Pancreas (tissue), 10 donors: ENCODE measurements at places on chromosomes 12 and 14. TPM values are rescaled to one million over a fixed set of nuclear protein-coding genes. Genes with fewer than 3 reads are reported as not detected.
A peak's percentile ranks its signal among the peaks of the same experiment; 100 is the strongest.

The KRT78 gene
- 1.1 TPM for polyA plus RNA-seq

The MUCL1 gene
- polyA plus RNA-seq = not detected

The PZP gene
- polyA plus RNA-seq = not detected

The PPFIBP1 gene
- 12.5 TPM for polyA plus RNA-seq

The TMTC1 gene
- 1.2 TPM for polyA plus RNA-seq

DNA sequence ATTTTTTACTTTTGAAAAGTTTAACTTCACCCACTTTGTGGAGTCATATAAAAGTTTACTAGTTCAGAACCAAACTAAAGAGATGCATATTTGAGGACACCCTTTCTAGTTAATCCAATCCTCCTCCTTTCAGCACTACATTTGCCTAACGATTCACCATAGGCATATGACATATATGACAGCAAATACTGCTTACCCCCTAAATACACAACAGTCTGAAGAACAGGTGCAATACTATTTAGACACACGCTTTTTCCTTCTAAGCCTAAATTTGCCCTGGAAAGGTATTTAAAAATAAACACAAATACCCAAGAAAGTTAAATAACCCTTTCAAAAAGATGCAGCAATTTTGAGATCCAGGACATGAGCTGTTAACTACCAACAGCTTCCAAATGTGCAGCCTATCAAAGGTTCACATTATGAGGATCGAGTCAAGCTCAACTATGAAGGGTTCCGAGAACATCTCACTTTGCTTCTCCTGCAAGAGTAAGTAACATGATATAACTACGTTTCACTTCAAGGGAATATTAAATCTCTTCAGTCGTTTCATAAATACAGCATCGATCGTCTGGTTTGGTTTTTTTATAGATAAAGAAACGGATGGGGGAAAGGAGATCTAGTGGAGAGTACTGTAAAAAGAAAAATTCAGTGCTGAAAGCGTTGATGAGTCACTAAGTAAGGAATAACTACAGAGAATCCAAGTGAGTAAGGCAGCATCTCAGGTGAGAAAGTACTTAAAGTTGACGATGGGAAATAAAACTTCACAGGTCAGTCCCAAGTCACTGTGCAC, 677 bp upstream of the AP4S1 start:
- no peaks in the 10 kb centered on the region for H3K36me3 ChIP-seq
- peak overlapping the region; percentile 84 for H3K4me3 ChIP-seq
- peaks cover 3% of the 10 kb centered on the region for H3K4me1 ChIP-seq
- H3K27ac ChIP-seq = peak overlapping the region; percentile 83
- H3K27me3 ChIP-seq = no peaks in the 10 kb centered on the region
- no peak for DNase-seq

DNA sequence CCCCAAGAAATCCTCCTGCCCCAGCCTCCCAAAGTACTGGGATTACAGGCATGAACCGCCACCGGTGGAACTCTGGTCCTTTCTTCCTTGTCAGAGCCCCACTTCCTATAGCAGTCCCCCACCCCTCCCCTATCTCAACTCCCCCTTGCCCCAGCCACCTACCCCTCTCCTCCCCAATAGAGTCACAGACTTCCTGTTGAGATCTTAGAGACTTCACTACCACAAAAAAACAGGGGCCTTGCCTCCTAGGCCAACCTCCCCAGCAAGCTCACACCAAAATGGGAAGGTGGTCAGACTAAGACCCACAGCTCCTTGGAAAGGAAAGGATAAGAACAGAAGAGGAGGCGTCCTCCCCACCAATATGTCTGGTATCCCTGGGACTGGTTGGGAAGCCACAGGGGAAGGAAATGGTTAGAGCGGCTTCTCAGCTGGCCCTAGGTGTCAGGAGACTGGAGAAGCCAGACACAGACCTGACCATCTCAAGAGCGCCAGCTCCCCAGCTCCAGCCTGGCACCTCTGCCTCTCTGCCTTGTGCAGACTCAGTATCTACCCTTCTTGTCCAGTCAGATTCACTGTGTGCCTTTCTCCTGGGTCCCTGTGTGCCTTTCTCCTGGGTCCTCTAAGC, 8.5 kb downstream of the ITGB7 start:
- no peak overlapping the region for H3K27ac ChIP-seq
- H3K4me1 ChIP-seq = no peaks in the 10 kb centered on the region
- H3K27me3 ChIP-seq = no peaks in the 10 kb centered on the region
- DNase-seq = no peak

- no peak for DNase-seq
- no peaks in the 10 kb centered on the region for H3K4me1 ChIP-seq
These were observed 12.6 kb upstream of the DIO2 start for GRCh38 chr14:80223696-80224465.

DNA sequence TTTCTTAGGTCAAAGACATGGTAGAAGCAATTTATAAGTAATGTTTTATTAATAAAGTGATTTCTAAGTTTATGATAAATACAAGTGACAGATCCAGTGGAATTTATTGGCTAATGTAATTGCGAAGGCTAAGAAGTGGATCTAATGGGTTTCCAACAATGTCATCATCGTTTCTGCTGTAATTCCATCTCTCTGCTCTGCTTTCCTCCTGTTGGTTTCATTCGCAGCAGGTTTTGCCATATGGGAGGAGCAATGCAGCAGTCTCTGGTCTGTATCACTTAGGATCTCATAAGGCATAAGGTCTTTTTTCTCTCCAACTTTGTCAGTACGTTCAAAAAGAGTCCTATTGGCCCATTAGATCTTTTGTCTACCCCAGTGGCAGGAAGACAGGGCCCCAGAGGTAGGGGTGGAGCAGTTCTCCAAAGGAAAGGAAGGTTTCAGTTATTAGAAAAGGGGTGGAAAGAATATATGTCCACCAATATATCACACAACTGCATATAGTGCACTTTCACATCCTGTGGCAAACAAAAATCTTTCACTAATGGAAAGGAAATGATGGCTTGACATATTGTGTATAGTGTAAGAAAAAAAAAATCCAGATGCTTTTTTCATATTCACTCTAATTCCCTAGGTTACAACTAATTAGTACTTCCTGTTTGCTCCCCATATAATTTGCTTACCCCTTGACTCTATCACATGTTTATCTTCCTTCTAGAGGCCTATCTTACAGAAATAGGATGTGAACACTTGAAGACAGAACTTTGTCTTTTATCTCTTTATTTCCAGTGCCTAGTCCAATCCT, 451.3 kb downstream of the ZFP36L1 start:
- H3K4me1 ChIP-seq = no peaks in the 10 kb centered on the region
- no peak for DNase-seq
- no peak overlapping the region for H3K4me3 ChIP-seq
- no peaks in the 10 kb centered on the region for H3K36me3 ChIP-seq
- no peak overlapping the region for H3K27ac ChIP-seq

GRCh38 chr12:49588281-49588680, 17.2 kb downstream of the FAM186B start:
- no peak for DNase-seq
- H3K27me3 ChIP-seq = no peaks in the 10 kb centered on the region
- H3K4me1 ChIP-seq = no peaks in the 10 kb centered on the region

DNA sequence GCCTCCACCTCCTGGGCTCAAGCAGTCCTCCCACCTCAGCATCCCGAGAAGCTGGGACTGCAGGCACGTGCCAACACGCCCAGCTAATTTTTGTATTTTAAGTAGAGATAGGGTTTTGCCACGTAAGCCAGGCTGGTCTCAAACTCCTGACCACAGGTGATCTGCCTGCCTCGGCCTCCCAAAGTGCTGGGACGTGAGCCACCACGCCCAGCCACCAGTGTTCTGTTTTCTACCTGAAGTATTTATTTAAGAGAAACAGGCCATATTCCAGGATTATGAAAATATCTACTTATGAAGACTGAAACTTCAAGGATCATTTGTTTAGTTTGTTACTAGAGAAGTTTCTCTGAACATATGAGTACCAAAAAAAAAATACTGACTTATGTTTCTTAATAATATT, 10.3 kb downstream of the GTF2H3 start:
- H3K4me1 ChIP-seq = no peaks in the 10 kb centered on the region
- H3K36me3 ChIP-seq = no peaks in the 10 kb centered on the region
- no peak for DNase-seq

DNA sequence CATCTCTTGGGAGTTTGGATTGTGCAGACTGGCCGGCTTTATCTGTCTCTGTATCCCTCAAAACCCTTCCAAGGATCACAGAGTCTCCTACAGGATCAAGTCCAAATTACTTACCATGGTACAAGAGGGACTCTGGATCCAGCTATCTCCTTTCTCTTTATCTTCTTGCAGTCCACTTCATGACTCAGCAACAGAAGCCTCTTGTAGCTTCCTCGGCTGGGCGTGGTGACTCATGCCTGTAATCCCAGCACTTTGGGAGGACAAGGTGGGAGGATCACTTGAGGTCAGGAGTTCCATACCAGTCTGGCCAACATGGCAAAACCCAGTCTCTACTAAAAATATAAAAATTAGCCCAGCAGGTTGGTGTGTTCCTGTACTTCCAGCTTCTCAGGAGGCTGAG, 189.7 kb downstream of the BCAT1 start:
- DNase-seq = no peak
- no peaks in the 10 kb centered on the region for H3K27me3 ChIP-seq
- no peak overlapping the region for H3K4me3 ChIP-seq
- H3K27ac ChIP-seq = peak overlapping the region; percentile 60
- no peaks in the 10 kb centered on the region for H3K36me3 ChIP-seq

GRCh38 chr12:52020539-52021336, 14.0 kb downstream of the TAMALIN start:
- H3K27me3 ChIP-seq = no peaks in the 10 kb centered on the region
- H3K4me1 ChIP-seq = no peaks in the 10 kb centered on the region
- no peaks in the 10 kb centered on the region for H3K36me3 ChIP-seq
- DNase-seq = no peak
- H3K4me3 ChIP-seq = no peak overlapping the region

DNA sequence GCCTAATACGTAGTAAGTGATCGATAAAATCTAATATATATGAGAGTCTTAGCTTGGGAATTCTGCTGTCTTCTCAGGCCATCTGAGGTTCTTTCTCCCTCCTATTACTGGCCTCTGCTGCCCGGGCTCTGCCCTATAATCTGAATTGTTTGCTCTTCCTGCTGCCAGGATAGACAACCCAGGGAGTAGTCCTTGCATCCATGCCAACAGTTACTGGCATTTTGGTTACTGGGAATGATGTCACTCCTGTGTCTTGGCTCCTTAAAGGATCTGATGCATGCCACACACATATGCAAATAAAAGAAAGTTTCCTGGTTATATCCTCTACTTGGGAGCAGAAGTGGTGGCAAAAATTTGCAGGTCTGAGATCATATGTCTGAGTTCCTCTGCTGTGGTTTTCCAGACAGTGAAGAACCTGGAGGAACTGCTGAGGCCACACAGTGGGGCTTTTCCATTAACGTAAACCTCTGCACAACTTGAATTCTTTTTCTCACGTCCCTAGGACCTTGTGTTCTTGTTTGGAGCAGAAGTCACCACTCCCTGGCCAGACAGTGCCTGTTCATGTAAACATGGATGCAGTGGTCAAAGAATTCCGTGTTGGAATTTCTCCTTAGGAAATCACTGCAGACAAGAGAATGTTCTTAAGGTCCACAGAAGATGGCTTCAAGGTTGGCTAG, 320.6 kb upstream of the TBX3 start:
- H3K36me3 ChIP-seq = no peaks in the 10 kb centered on the region
- no peak for DNase-seq
- no peak overlapping the region for H3K27ac ChIP-seq
- H3K4me3 ChIP-seq = no peak overlapping the region
- H3K4me1 ChIP-seq = no peaks in the 10 kb centered on the region
